Testis (tissue), 5 donors: ENCODE measurements at places on chromosomes 16 and 17. TPM values are rescaled to one million over a fixed set of nuclear protein-coding genes. Genes with fewer than 3 reads are reported as not detected.

DNA sequence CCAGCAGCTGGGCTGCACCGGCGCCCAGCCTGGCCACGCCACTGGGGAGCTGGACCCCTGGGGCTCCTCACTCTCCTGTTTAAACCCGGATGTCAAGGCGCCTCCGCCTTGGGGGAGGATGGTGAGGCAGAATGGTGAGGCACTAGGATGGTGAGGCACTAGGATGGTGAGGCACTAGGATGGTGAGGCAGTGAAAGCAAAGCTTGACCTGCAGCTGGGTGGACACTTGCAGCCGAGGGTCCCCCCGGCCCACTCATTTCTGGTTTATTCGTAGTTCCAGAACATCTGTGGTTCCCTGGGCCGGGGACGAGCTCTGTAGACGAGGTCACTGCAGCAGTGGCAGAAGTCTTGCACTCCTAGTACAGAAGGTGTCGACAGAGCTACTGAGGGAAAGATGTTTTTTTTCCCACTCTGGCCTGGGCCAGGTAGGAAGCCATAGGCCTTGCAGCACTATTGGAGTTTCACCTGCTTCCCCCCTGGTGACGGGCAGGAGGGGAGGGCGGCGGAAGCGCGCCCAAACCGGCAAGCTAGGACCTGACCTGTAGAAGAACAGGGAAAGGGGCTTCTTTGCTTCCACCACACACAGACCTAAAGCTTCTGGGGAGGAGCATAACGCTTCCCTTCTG lies 1.1 kb upstream of the HNF1B start:
- DNase-seq = no peak

GRCh38 chr16:72246423-72246822 lies 74.5 kb upstream of the PMFBP1 start:
- DNase-seq = no peak

DNA sequence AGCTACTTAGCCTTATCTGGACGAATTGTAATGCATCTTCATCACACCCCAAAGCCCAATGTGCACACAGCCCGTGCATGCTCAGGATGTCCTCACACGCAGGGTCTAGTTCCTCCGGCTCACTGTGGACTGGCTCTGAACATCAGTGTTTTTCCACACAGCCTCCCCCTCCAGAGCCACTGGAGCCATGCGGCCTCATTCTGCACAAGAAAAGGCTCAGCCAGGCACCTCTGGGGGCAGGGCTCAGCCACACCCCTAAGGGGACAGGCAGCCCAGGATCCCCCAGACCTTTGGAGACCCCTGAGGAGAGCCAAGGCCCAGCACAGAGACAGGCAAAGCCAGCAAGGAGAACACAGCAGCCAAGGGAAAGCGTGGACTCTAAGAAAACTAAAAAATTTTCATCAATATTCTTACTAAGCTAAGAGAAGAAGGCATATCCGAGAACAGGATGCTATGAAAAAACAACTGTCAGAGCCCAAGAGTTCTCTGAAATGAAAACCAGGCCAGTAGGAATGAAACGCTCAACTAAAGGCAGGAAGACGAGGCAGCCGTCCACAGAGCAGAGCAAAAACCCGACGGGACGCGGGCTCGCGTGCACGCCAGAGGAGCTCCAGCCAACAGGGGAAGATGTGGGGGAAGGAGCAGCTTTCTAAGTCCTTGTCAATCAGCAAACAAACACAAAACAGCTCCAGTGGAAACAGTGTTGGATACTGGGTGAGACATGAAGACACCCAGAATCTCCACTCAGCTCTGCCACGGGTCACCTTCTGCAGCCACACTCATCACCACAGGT lies 34.5 kb downstream of the MAP1LC3B start:
- no peak for DNase-seq

GRCh38 chr17:20073055-20073979 lies 64.2 kb downstream of the SPECC1 start:
- peak; percentile 56 for DNase-seq

The PSME3IP1 gene
- 224 TPM for polyA plus RNA-seq

The CFAP119 gene
- polyA plus RNA-seq = 43.3 TPM

The LLGL2 gene
- polyA plus RNA-seq = 22.9 TPM
